ENCODE measurements at places on chromosomes 11 and 22.

DNA sequence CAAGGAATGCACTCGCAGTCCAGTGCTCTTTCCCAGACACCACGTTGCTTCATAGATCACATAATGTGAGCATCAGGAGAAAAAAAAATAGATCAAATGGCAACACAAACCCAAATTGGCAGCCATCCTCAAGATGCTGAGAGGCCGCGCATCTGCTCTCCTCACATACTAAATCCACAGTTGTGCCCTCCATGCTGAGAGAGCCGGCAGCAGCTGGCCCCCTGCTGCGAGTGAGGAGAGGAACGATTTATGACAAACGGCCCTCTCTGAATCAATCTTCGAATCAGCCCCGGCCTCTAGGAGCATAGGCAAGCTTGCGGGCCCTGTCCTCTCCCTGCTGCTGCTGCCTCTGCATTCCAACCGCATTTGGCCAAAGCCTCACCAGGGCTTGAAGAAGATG lies 159.9 kb upstream of the TENM4 start:
- no peak for DNase-seq

GRCh38 chr11:18668131-18668530 lies 30.4 kb upstream of the TMEM86A start:
- no peak for DNase-seq

- DNase-seq: no peak
Observed at GRCh38 chr11:105573091-105573490, 36.8 kb upstream of the GRIA4 start.

GRCh38 chr22:33438273-33438672 lies 380.1 kb upstream of the SYN3 start:
- no peak for DNase-seq

- DNase-seq: no peak
Observed at GRCh38 chr11:88353386-88353785, 15.8 kb upstream of the CTSC start.

- no peak for DNase-seq
Observed at GRCh38 chr11:120869516-120870011, 154.3 kb upstream of the TBCEL start.

DNA sequence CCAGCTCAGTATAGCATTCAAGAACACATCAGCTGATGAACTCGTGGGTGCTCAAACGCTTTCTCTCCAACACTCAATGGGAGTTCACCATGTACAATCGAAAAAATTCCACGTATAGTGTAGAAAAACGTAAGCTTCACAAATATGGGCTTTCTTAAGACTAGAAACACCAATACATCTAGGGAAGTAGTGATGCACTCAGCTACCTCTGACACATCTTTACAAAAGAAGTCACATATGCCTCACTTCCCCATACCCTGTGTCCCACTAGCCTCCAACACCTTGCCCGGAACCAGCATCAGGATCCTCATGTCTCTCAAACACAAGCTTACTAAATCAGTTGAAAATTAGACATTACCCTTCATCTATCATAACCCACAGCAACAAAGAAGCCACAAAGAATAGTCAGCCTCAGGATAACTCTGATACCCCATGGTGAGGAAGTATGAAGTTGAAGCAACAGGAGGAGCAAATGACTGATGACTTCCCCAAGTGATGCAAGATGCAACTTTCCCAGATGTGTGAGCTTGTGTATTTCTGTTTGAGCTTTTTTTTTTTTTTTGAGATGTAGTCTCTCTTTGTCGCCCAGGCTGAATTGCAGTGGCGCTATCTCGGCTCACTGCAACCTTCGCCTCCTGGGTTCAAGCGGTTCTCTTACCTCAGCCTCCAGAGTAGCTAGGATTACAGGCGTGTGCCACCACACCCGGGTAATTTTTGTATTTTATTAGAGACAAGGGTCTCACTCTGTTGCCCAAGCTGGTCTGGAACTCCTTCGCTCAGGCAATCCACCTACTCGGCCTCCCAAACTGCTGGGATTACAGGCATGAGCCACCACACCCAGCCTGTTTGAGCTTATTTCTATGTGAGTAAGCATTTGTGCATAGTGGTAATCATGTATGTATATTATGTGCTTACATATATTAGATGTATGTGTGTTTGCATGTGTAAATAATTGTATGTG lies 8.5 kb upstream of the DENND5A start:
- DNase-seq: no peak

GRCh38 chr22:22086501-22087158 lies 104.0 kb upstream of the TOP3B start:
- no peak for DNase-seq

GRCh38 chr11:106856566-106856965 lies 161.7 kb downstream of the GUCY1A2 start:
- DNase-seq: no peak

- DNase-seq: no peak
Observed at GRCh38 chr22:17162731-17163130, 3.7 kb upstream of the HDHD5 start.

GRCh38 chr11:123260511-123261211 lies 65.6 kb upstream of the CLMP start:
- DNase-seq: no peak
